Activated naive CD8-positive, alpha-beta T cell treated with anti-CD3 and anti-CD28 coated beads, Interleukin-2, amount 50 U/mL, for 24 hours (primary cell): ENCODE measurements at places on chromosomes 1 and 21.

DNA sequence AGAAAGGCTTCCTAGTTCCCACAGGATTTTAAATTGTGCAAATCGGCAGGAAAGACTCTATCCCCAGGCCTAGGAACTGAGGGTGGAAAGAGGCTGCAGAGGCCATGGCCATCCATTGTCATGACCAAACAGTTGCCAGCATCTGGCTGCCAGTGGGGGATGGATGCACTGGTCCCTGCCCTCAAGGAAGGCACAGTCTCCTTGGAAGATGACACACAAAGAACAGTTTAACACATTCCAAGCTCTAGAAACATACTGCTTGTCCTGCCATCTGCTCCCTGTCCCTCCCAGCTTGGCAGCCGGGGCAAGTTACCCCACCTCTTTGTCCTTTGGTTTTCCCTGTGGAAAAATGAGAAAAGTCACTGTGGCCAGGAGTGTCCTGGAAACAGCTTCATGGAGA lies 83.2 kb downstream of the BCAR3 start:
- H3K36me3 ChIP-seq: no peaks in the 10 kb centered on the region
- peaks cover 5% of the 10 kb centered on the region for H3K27me3 ChIP-seq
- no peaks in the 10 kb centered on the region for H3K4me1 ChIP-seq
- no peak overlapping the region for H3K27ac ChIP-seq
- DNase-seq: no peak
- no peak overlapping the region for H3K4me3 ChIP-seq

DNA sequence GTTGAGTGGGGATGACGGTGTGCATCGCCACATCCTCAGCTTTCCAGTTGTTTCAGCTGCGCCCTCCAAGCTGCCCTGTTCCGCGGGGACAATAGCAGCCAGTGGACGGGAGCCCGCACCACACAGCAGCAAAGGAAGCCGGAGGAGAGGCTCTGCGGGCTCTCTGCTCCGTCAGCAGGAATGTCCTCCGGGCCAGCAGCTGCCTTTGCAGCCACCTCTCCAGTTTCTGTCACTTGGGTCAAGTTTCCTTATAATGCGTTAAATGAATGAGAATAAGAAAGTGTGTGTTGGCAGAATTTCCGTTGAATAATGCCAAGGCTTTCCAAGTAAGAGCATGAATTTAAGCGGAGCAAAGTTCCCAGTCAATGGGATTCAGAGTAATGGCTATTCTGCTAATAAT lies 263.3 kb downstream of the KIF26B start:
- no peak overlapping the region for H3K4me3 ChIP-seq
- H3K27me3 ChIP-seq: no peaks in the 10 kb centered on the region
- H3K27ac ChIP-seq: no peak overlapping the region
- H3K36me3 ChIP-seq: no peaks in the 10 kb centered on the region
- no peak for DNase-seq

DNA sequence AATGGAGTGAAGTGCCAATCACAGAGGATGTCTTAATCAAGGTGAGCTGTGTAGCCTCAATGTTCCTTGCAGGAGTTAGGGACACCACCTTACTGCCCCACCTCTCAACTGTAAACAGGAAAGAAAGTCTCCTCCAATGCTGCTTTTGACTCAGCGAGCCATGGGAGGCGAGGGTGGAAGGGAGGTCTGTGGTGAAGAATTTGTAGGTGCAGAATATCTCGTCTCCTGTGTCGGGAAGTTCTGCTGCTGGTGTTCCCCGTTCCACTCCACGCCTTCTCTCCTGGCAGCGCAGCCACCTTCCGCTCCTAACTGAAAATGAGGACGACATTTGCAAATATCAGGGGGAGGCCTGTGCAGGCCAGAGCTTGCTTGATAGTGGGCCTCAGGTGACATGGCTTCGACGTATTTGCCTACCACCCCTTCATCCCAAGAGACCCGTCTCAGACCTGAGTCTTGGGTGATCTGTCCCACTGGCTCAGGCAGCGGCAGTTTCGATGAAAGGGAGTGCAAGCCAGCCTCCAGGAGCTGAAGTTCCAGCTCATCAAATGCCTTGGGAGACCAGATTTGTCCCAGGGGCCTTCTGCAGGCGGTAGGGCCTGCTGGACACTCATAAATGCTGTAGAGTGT lies 368.3 kb upstream of the C1orf174 start:
- H3K27ac ChIP-seq: no peak overlapping the region
- no peaks in the 10 kb centered on the region for H3K4me1 ChIP-seq
- H3K36me3 ChIP-seq: no peaks in the 10 kb centered on the region
- no peak overlapping the region for H3K4me3 ChIP-seq
- peaks cover 12% of the 10 kb centered on the region for H3K27me3 ChIP-seq

- H3K4me3 ChIP-seq: no peak overlapping the region
- peaks cover 15% of the 10 kb centered on the region for H3K4me1 ChIP-seq
- peak; percentile 89 for DNase-seq
- peak overlapping the region; percentile 10 for H3K27ac ChIP-seq
Measured at GRCh38 chr21:45596704-45597318, 46.7 kb upstream of the PCBP3 start.

GRCh38 chr1:211501711-211502400 lies 9.9 kb upstream of the RD3 start:
- peaks cover 6% of the 10 kb centered on the region for H3K27me3 ChIP-seq
- no peaks in the 10 kb centered on the region for H3K36me3 ChIP-seq
- no peak for DNase-seq
- H3K27ac ChIP-seq: no peak overlapping the region
- H3K4me3 ChIP-seq: no peak overlapping the region

DNA sequence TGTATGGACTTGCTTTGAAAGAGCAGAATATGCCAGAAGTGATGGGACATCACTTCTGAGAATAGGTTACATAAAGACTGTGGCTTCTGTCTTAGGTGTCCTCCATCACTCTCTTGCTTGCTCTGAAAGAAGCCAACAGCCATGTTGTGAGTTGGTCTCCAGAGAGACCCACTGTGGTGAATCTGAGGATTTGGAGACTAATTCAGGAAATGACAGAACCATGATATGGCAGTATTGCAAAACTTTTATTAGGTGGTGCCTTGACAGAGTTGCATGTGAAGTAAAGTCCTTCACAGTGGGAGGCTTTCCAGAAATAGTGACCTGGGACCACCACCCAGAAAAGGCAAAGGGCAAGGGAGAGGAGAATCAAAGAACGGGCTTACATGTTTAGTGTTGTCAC lies 628.6 kb downstream of the KCNT2 start:
- H3K36me3 ChIP-seq: no peaks in the 10 kb centered on the region
- H3K27me3 ChIP-seq: no peaks in the 10 kb centered on the region
- no peak for DNase-seq
- no peak overlapping the region for H3K4me3 ChIP-seq

GRCh38 chr1:27306892-27307761 lies 14.8 kb upstream of the TMEM222 start:
- no peak for DNase-seq
- no peak overlapping the region for H3K4me3 ChIP-seq
- H3K27me3 ChIP-seq: no peaks in the 10 kb centered on the region
- H3K4me1 ChIP-seq: no peaks in the 10 kb centered on the region
- H3K27ac ChIP-seq: no peak overlapping the region
- peaks cover 2% of the 10 kb centered on the region for H3K36me3 ChIP-seq

- H3K36me3 ChIP-seq: no peaks in the 10 kb centered on the region
- H3K4me3 ChIP-seq: peak overlapping the region; percentile 79
- H3K27me3 ChIP-seq: no peaks in the 10 kb centered on the region
- H3K4me1 ChIP-seq: peaks cover 53% of the 10 kb centered on the region
- H3K27ac ChIP-seq: peak overlapping the region; percentile 81
Measured at GRCh38 chr1:52631759-52632331, 1.1 kb upstream of the SHISAL2A start.

- no peaks in the 10 kb centered on the region for H3K4me1 ChIP-seq
- peaks cover 56% of the 10 kb centered on the region for H3K36me3 ChIP-seq
- no peak overlapping the region for H3K4me3 ChIP-seq
Measured at GRCh38 chr1:6850537-6850936, 65.3 kb downstream of the CAMTA1 start.

DNA sequence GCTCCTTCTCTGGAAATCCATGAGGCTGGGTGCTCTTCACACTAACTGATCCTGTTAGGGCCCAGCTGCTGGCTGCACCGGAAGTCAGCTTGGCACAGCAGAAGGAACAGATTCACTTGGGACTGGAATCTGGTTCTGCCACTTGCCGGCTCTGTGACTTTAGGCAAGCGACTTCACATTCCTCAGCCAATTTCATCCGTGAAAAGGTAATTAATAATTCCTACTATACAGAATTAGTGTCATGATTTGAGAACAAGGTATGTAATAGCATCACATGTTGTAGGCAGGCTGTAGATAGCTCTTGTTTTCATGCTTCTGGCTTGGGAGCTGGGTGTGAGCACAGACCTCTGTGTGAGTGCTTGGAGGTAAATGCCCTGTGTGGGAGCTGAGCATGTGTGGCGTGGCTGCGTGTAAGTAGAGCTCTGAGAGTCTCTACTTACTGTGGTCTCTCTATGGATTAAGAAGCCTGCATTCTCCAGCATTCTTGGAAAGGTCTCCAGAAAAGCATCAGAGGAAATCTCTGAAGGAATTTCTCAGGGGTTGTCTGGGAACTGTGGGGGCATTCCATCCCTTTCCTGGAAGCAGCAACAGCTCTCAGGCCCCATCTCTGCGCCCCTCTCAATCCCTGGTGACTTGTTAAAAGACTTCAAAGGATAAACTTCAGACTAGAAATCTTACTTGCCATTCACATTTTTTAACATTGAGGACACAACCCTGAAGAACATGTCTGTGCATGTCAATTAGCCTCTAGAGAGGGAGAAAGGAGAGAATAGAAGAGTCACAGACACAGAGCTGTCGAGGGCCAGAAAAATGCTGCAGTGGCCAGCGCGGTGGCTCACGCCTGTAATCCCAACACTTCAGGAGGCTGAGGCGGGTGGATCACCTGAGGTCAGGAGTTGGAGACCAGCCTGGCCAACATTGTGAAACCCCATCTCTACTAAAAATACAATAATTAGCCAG lies 47.7 kb upstream of the PPM1J start:
- H3K4me1 ChIP-seq: peaks cover 5% of the 10 kb centered on the region
- H3K27ac ChIP-seq: no peak overlapping the region
- no peak overlapping the region for H3K4me3 ChIP-seq
- H3K27me3 ChIP-seq: peaks cover 25% of the 10 kb centered on the region
- H3K36me3 ChIP-seq: no peaks in the 10 kb centered on the region
- no peak for DNase-seq

GRCh38 chr1:78234496-78234895 lies 188.7 kb downstream of the GIPC2 start:
- H3K4me1 ChIP-seq: no peaks in the 10 kb centered on the region
- H3K27me3 ChIP-seq: peaks cover 4% of the 10 kb centered on the region
- no peak for DNase-seq
- H3K4me3 ChIP-seq: no peak overlapping the region
- no peak overlapping the region for H3K27ac ChIP-seq
- H3K36me3 ChIP-seq: no peaks in the 10 kb centered on the region

- DNase-seq: no peak
- no peak overlapping the region for H3K27ac ChIP-seq
- no peaks in the 10 kb centered on the region for H3K27me3 ChIP-seq
- H3K4me3 ChIP-seq: no peak overlapping the region
- H3K36me3 ChIP-seq: peaks cover 8% of the 10 kb centered on the region
- H3K4me1 ChIP-seq: no peaks in the 10 kb centered on the region
Measured at GRCh38 chr1:167737169-167737568, 15.4 kb downstream of the MPZL1 start.

DNA sequence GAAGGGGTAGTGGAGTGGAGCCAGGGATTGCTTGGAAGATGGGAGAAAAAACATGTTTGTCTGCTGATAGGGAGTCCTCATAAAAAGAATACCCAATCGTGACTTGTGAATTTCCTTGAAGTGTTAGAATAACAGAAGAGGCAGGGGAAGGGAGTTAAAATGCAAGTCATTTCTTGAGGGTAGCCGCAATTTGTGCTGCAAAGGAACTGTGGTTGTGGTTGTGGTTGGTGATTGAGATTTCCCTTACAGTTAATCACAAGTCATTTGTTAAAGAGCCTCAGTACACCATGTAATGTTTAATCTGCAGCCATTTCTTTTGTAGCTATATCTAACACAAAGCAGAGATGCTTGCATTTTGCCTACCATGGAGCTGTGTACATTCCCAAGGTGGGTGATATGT lies 38.5 kb upstream of the EGLN1 start:
- peak; percentile 53 for DNase-seq
- peak overlapping the region; percentile 91 for H3K27ac ChIP-seq
- peaks cover 11% of the 10 kb centered on the region for H3K36me3 ChIP-seq
- H3K4me1 ChIP-seq: peaks cover 28% of the 10 kb centered on the region

DNA sequence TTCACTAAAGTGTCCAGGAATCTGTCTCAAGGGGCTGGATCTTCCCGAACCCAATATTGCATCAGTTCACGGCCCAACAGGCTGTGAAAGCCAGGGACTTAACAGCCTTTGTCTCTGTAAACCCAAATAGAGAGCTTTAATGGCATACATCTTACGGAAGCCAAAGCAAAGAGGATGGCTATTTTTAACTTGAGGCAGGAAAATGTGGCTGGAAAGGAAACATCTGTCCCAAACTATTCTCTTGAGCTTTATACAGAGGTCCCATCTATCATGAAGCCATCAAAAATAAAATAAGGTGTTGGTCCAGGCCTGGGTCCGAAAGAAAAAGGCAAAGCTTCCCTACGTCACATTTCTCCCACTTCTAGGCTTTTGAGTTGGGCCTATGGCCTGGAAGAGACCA lies 7.7 kb upstream of the CD34 start:
- peaks cover 1% of the 10 kb centered on the region for H3K4me1 ChIP-seq
- peaks cover 20% of the 10 kb centered on the region for H3K27me3 ChIP-seq
- DNase-seq: no peak
- no peak overlapping the region for H3K4me3 ChIP-seq
- no peaks in the 10 kb centered on the region for H3K36me3 ChIP-seq
- H3K27ac ChIP-seq: no peak overlapping the region

DNA sequence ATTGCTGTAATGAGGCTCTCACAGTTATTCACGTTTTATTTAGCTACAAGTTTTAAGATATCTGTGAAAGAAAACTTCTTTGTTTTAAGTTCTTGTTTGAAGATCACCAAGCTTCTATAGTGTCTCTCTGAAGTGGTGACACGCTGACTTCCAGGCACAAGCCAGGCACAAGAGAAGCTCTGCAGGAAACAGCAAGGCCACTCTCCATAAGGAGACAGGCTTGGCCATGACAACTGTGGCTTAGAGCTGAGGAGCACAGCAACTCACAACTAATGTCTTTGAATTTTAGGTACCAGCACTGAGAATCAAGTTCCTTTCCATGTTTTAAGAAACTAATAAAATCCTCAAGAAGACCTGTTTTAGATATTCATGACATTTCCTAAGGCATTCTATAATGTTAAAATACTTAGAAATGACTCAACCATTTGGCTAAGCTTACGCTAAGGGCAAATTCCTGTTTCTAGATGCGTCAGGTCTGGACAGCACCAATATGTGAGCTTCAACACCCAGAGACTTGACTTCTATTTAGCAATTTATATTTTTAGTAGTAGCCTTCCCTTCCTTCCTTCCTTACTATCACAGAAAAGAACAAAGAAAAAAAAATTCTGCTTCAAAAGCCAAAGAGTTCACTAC lies 40.2 kb downstream of the APP start:
- no peak overlapping the region for H3K4me3 ChIP-seq
- no peak overlapping the region for H3K27ac ChIP-seq
- H3K27me3 ChIP-seq: no peaks in the 10 kb centered on the region
- peaks cover 11% of the 10 kb centered on the region for H3K36me3 ChIP-seq
- H3K4me1 ChIP-seq: no peaks in the 10 kb centered on the region
